Kidney (tissue), 22 donors: ENCODE measurements at places on chromosomes 16 and 17. TPM values are rescaled to one million over a fixed set of nuclear protein-coding genes. Genes with fewer than 3 reads are reported as not detected.
A peak's percentile ranks its signal among the peaks of the same experiment; 100 is the strongest.

DNA sequence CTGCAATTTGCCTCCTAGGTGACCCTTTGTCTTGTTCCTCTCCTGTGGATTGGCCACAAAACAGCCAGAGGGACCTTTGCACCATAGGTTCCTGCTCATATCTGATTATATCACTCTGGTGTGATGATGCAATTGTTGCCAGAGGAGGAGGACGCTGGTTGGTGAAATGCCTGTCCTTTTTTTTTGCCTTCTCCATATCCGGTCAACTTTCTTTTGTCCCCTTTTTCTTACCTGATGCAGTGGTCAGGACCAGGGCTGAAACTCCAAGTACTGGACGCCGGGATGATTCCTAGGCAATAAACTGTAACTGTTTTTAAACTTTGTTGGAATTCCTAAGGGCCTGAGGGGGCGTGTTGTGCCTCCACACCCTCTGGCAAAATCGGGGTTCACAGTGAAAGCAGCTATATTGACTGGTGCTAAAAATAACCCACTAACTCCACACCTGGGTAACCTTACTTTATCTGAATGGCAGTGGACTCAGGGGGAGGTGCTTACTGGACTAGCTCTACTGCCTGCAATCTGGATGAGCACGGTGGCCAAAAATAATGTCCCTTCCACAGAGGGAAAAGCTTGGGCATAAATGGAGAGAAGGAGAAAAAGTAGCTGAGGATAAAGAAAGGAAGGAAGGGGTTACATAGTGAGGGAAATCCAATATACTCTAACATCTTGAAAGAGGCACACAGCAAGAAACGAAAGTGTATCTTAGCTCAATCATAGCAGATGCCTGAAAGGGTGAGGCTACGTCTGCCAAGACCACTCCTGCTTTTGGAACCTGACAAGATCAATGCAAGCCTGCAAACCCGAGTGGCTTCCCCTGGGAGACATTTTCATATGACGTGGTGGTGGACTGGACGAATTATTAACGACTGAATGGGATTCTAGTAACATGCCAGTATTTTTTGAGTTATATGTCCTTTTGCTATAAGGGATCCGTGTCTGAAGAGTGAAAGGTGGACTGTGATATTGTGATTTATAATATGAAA, 28.4 kb upstream of the ZNF423 start:
- DNase-seq, result no peak
- no peaks in the 10 kb centered on the region for H3K4me1 ChIP-seq
- no peak overlapping the region for H3K4me3 ChIP-seq
- no peaks in the 10 kb centered on the region for H3K27me3 ChIP-seq

DNA sequence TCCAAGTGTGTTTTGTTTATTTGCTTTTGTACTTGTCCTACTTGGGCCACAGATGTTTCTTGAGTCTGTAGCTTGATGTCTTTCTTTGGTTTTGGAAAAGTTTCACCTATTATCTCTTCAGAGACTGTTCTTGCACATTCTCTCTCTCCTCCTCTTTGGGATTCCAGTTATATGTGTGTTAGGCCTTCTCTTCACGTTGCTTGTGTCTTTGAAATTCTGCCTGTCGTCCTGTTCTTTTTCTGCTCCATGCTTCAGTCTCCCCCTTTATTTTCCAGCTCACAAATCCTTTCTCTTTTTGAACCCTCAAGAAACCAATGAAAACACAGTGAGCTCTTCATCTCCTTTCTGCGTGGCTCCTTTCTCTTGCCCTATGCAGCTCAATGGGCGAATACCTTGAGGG, 7.9 kb downstream of the VPS35L start:
- H3K36me3 ChIP-seq, result peaks cover 18% of the 10 kb centered on the region
- no peaks in the 10 kb centered on the region for H3K4me1 ChIP-seq
- DNase-seq, result no peak

DNA sequence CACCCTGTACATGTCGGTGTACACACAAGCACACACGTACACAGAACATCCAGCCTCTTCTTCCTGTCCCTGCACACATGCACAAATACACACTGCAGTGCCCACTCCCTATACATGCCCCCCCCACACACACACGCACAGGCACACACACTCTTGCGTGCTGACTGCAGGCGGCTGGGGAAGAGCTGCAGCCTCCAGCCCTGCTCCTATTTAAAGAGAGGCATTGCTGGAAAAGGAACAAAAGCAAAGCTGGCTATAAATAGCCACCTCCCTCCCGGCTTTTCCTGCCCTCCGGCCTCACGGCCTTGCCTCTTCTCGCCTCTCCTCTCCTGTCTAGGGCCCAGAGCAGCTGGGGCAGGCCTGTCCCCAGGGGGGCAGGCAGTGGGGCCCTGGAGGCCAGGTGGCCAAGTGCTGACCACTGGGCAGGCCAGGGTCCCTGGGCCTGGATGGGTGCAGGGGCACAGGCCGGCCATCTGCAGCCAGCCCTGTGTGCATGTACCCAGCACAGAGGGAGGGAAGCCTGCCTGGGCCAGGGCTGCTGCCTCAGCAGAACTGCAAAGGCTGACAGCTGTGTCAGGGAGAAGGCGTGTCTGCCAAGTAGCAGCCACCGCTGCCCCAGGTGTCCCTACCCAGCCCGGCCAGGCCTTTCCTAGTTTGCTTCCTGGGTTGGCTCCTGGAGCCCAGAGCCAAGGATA, 25.4 kb downstream of the RTN4RL1 start:
- no peaks in the 10 kb centered on the region for H3K36me3 ChIP-seq
- peak overlapping the region; percentile 66 for H3K27ac ChIP-seq
- no peak for DNase-seq
- no peaks in the 10 kb centered on the region for H3K27me3 ChIP-seq
- H3K4me3 ChIP-seq, result no peak overlapping the region
- peaks cover 16% of the 10 kb centered on the region for H3K4me1 ChIP-seq

DNA sequence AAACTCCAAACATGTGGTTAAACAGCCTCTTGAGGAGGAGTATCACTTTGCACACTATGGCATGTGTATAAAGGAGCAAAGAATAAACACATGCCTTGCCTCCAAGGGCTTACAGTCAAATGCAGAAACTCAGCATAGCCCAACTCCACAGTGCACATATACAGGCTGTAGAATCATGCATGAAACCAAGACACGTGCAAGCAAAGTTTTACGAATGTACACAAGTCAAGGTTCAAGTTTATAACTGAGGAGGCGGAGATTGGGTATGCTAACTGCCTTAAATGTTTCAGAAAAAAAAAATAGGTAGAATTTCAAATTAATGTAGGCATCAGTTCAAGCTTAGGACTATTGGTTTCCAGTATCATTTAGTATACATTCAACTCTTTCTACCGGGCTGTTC, 321.1 kb downstream of the SOX9 start:
- no peaks in the 10 kb centered on the region for H3K27me3 ChIP-seq
- no peaks in the 10 kb centered on the region for H3K4me1 ChIP-seq
- H3K36me3 ChIP-seq, result no peaks in the 10 kb centered on the region
- DNase-seq, result no peak
- H3K27ac ChIP-seq, result no peak overlapping the region
- H3K4me3 ChIP-seq, result no peak overlapping the region

GRCh38 chr16:69309316-69309715, 1.8 kb upstream of the VPS4A start:
- H3K27ac ChIP-seq, result no peak overlapping the region
- H3K4me3 ChIP-seq, result no peak overlapping the region
- H3K36me3 ChIP-seq, result no peaks in the 10 kb centered on the region
- H3K27me3 ChIP-seq, result no peaks in the 10 kb centered on the region

The MAF gene
- total RNA-seq, result 70.1 TPM

The HSF4 gene
- total RNA-seq, result 37.9 TPM
